Stimulated activated CD8-positive, alpha-beta memory T cell treated with anti-CD3 and anti-CD28 coated beads, Interleukin-7, amount 100 ng/mL, for 4 hours (primary cell): ENCODE measurements at places on chromosomes 4 and X.

GRCh38 chr4:128775916-128776315 lies 33.6 kb upstream of the JADE1 start:
- DNase-seq: no peak

DNA sequence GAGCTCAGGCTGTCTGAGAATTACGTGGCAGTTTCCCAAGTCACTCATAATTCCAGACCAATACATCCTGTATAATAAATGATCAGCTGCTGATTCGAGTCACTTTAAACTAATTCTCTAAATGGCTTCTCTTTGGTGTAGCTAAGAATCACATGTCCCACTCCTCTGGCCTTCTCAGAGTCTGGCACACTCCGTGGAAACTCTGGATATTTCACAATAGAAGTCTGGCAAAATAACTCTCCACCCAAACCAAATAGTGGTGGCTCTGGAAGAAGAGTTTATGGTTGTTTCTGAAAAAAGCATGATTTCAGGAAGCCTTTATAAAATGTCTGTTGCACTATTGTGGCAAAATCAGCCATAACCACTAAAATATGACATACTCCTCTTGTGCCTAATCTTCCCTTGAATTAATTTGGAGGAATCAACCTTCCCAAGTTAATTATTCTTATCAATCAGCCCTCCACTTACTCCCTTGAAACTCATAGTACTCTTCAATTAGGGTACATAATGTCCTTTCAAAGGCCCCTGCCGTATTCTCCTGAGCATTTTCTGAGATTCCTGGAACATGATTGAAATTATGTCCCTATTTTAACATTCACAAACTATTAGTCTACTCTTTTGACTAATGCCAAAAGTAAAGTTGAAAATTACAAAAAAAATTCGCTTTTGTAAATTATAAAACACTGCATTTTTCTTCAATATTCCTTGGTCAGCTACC lies 991.6 kb downstream of the FAT4 start:
- no peak for DNase-seq

GRCh38 chr4:100359441-100359840 lies 158.4 kb downstream of the EMCN start:
- no peak for DNase-seq

DNA sequence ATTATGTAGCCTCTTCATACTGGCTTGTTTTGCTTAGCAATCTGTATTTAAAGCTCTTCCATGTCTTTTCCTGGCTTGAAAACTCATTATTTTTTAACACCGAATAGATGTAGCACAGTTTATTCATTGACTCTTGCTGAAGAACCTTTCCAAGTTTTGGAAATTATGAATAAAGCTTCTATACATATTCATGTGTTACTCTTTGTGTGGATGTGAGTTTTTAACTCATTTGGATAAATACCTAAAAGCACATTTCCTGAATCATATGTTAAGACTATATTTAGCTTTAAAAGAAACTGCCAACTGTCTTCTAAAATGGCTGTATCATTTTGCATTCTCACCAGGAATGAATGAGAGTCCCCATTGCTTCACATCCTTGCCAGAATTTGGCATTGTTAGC lies 2061.7 kb upstream of the AGA start:
- no peak for DNase-seq

DNA sequence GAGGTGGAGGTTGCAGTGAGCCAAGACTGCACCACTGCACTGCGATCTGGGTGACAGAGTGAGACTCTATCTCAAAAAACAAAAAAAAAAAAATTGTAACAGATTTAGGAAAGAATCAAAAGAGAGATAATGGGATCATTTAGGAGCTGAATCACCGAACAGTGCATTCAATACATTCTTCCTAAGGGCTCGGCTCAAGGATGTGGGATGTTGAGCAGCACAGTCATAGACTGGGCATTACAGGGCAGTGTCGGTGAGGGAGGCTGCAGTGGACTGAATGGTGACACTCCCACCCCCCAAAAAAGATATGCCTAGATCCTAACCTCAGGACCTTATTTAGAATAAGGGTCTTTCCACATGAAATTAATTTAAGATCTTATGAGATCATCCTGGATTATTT lies 70.0 kb downstream of the EVC2 start:
- no peak for DNase-seq

DNA sequence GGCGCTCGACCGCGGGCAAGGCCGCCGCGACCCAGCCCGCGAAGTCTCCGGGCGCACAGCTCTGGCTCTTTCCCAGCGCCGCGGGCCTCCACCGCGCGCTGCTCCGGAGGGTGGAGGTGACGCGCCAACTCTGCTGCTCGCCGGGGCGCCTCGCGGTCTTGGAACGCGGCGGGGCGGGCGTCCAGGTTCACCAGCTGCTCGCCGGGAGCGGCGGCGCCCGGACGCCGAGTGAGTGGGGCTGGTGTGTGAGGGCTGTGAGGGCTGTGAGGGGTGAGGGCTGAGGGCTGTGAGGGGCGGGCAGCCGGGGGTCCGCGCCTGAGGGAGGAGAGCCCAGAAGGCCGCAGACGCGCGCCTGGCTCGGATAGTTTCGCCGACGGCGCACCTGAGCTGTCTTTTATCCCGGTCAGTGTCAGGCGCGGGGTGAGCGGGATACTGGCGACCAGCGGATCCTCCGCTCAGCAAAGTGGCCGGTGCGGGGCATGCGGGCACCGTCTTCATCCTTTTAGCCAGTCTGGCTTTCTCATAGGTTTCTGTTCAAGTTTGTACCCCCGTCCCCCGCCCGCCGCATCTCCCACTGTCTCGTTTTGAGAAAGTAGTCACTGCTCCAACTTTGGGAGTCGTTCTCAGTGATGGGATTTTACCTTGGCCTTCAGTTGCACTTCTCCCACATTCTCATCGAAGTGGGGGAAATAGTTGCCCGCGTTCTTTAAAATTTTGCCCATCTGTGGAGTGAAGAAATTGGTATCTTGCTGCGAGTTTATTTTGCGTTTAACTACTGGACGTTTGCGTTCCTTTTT lies 586 bp downstream of the HERC5 start:
- no peak for DNase-seq
